ENCODE measurements at places on chromosomes 3 and 15.

DNA sequence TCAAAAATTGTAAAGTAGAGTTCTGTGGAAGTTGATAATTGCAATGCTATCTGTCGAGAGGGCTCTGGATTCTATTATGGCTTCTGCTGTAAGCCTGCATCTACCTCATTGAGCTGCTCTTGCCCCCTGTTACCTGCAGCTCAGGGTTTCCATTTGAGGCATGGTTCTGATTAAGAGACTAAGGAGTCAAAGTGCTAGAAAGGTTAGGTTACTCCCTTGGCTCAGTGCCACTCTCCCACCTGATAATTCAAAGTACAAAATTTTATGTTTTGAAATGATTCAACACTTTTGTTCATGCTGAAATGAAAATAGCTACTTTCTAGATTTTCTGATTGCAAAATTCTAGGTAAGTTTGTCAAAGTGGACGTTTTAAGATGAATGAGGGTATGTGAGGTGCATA lies 220.5 kb upstream of the SATB1 start:
- no peak for DNase-seq

DNA sequence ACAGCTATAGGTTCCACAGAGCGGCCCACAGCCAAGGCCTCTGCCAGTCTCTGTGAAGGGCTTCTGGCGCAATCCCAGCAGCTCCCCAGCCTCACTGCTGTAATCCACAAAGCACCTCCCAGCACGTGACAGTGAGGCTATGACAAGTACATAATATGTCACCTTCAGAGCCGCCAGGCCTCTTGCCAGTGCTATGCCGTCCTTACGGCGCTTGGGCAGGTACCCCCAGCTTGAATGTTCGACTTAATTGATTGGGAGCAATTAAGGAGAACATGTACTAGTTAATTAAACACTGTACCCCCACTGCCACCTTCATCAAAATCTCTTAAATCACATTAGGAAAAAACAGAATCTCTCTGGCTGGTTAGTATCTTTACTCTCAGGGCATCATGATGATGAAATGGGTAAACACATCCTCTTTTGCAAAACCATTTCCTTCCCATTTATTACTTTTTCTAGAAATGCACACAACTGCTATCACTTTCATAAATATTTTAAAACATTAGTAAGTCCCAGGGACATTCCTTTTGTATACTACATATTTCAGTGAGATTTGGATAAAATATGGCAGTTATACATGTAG lies 169.9 kb downstream of the XXYLT1 start:
- no peak for DNase-seq

DNA sequence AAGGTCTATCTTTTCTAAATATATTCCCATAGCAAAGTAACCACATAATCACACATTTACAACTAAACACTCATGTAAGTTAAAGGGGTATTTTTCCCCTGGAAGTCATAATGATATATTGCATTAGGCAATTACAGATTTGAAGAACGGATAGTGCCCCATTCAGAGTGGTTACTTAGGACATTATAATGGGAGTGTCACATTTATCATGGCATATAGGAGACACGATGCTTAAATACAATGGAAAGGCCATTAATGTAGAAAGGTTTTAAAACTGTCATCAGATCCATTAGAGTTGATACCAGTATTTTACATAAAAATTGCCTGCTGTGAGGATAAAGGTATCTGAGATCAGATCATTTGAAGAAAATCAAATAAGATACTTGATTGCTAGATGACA lies 582.0 kb upstream of the SEMA6D start:
- DNase-seq = no peak

DNA sequence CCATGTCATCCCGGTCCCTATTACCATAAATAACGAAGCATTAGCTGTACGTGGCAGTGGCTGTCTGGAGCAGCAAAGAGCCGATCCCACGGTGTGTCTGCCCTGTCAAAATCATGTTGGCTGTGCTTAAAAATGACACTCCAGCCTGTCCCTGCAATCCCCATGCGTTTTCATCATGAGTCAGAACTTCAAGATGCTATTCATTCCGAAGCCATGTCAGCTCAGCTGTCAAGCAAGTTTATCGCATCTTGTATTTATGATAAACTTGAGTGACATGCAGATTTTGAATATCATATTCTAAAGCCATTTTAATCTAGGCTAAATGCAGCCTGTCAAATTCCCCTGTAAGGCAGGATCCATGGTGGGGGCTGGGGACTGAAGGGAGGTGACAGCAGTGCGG lies 152.4 kb downstream of the TJP1 start:
- DNase-seq = no peak

DNA sequence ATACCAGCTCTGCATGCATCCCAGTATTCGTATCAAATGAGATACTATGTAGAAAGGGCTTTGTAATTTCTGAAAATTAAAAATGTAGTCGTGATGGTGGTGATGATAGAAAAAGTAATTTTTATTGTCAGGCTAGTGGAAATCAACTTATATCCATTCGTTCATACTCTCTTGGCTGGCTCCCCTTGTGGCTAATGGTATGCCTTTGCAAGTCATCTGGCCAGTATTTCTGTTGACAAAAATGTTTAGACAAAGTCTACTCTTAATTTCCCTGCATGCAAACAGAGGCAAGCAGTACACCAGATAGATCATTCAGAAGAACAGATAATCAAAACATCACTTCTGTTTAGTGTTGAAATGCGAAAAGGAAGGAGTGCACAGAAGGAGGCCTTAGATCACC lies 49.6 kb upstream of the DUT start:
- DNase-seq = no peak

- no peak for DNase-seq
These were observed 23.8 kb upstream of the ABI3BP start for GRCh38 chr3:101017017-101017416.

GRCh38 chr3:5840056-5840455 lies 652.5 kb downstream of the EDEM1 start:
- no peak for DNase-seq

- DNase-seq = no peak
These were observed 14.4 kb upstream of the GPR156 start for GRCh38 chr3:120299403-120299802.

DNA sequence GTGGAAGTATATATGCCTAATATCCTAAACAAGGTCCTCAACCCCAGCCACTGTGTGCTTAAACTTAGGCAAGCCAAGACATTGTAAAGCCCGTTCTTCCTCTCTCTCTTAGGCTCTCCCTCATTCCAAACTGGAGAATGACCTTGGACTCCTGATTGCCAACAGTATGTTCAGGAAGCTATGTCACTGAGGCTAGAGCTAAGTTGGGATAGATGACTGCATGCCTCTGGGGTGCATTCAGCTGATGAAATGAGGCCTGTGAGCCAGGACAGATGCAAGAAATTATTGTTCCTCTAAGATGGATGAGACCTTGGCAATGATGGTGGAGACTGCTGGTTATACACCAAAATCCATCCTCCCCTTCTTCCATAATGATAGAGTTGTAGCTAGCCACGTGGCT lies 27.9 kb upstream of the TBC1D21 start:
- no peak for DNase-seq

GRCh38 chr3:23356169-23356568 lies 153.0 kb downstream of the UBE2E2 start:
- DNase-seq = no peak

GRCh38 chr3:65201926-65202325 lies 514.1 kb upstream of the ADAMTS9 start:
- no peak for DNase-seq

GRCh38 chr3:182078316-182078715 lies 366.6 kb downstream of the SOX2 start:
- DNase-seq = no peak

GRCh38 chr3:10798600-10799367 lies 17.2 kb upstream of the SLC6A11 start:
- no peak for DNase-seq

DNA sequence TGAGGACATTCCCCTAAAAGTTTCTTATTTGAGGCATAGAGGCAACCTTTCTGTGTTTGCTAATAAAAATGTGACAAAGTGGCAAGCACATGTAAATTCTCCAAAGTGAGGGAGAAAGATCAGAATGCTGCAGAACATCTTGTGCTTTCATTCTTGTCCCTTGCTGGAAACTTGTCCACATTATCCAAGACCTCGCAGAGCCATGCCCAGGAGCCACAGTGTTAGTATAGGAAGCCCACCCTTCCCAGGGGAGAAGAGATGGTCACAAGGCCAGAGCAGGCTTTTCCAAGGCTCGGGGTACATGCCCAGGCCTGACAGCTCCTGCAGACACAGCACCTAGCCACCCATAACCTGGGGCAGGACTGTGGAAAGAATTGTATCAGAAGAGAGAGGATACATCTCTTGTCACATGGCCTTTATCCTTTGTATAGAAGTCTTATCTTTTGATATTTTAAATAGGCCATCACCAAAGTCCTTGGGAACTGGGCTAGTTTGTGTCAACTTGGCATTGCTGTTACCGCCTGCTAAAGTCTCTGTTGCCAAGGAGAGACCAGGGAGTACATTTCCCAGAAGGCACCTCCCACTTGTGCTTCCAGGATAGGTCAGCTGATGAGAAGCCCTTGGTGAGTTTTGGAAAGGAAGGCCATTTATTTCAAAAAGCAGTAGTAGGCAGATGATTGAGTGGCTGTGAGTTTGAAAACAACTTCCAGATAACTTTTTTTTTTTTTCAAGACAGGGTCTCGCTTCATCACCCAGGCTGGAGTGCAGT lies 10.5 kb downstream of the DLEC1 start:
- no peak for DNase-seq

DNA sequence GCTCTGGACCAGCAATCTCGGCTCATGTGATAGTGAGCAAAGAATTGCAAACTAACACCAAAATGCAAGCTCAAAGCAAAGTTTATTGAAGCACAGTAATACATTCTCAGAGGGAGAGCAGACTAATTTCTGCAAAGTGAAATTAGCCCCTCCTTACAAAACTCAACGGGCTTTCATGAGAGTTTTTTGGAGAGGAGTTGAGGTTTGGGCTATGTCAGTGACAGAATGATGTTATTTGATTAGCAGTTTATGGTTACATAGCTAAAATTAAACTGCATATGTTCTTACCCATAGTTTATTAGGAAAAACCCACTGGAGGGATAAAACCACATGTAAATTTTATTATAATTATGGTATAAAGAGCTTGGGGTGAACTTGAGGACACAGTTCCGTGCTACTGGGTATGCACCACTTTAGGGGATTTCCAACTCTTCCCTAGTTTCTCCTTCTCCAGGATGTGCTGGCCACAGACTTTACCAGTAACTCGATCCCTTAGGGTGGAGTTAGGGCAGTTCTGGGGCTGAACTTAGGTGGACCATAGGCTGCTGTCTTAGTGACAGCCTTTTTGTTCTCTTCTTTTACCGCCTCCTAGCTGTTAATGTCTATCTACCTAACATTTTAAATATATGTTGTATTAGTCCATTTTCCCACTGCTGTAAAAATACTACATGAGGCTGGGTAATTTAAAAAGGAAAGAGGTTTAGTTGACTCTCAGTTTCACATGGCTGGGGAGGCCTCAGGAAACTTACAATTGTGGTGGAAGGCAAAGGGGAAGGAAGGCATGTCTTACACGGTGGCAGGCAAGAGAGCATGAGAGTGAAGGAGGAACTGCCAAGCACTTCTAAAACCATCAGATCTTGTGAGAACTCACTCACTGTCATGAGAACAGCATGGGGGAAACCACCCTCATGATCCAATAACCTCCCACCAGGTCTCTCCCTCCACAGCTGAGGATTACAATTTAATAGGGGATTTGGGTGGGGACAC lies 8.9 kb upstream of the AADACL2 start:
- no peak for DNase-seq

- no peak for DNase-seq
These were observed 59.9 kb upstream of the PPIB start for GRCh38 chr15:64222573-64223366.

- DNase-seq = no peak
These were observed 2.6 kb downstream of the CLDN1 start for GRCh38 chr3:190319660-190320059.

- no peak for DNase-seq
These were observed 279.2 kb upstream of the P2RY1 start for GRCh38 chr3:152555666-152556291.

- DNase-seq = no peak
These were observed 495.4 kb downstream of the FOXP1 start for GRCh38 chr3:71088019-71088708.

GRCh38 chr3:134449277-134449676 lies 36.5 kb downstream of the ANAPC13 start:
- no peak for DNase-seq

DNA sequence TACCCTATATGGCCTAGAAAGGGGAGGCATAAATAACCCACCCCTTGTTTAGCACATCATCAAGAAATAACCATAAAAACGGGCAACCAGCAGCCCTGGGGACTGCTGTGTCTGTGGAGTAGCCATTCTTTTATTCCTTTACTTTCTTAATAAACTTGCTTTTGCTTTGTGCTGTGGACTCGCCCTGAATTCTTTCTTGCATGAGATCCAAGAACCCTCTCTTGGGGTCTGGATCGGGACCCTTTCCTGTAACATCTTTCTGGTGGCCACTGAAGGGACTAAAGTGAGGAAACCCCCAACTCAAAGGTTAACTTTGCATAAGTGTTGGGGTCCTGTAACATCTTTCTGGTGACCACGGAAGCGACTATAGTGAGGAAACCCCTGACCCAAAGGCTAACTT lies 15.7 kb upstream of the HHATL start:
- DNase-seq = no peak

DNA sequence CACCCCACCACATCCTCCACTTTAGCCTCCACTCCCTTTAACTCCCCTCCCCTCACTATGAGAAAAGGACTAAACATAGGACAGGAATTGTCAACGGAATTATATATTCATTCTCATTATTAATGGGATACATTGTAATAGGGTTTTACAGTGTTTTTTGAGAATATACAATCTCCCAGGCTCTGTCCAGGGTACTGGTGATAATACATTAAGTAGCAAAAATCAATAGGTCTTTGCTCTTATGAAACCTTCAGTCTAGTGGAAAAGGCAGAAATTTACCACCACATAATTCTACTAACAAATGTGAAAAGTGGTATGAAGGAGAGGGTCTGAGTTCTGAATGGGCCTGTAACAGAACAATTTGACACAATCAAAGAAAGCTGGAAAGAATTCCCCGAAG lies 28.2 kb upstream of the IGSF11 start:
- no peak for DNase-seq

GRCh38 chr3:24145981-24146822 lies 201.1 kb downstream of the NR1D2 start:
- no peak for DNase-seq

GRCh38 chr15:78308422-78309032 lies 9.1 kb upstream of the SKIC8 start:
- DNase-seq = peak; percentile 24

GRCh38 chr3:48428572-48429316 lies 1.1 kb downstream of the PLXNB1 start:
- DNase-seq = no peak

DNA sequence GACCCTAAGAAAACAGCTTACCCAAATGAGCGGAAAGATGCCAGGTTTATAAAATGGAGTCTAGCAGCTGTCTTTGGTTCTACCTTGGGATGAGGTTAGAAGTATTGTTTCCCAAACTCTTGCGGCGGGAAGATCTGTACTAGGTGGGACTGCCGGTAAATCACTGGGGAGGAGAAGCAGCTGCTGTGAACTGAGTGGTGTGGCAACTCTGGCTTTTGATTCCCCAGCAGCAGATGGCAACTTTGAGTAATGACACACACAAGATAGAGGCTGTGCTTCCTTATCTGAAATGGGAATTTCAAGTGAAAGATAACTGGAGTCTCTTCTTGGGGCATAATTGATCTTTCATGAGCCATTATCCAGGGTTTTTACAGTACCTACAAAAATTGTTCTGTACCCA lies 184.9 kb downstream of the ATG7 start:
- no peak for DNase-seq

All from effector memory CD8-positive, alpha-beta T cell (primary cell).